ENCODE measurements at places on chromosomes 4 and X. TPM values are rescaled to one million over a fixed set of nuclear protein-coding genes. Genes with fewer than 3 reads are reported as not detected.

HSFX4 gene
- total RNA-seq = not detected

DNA sequence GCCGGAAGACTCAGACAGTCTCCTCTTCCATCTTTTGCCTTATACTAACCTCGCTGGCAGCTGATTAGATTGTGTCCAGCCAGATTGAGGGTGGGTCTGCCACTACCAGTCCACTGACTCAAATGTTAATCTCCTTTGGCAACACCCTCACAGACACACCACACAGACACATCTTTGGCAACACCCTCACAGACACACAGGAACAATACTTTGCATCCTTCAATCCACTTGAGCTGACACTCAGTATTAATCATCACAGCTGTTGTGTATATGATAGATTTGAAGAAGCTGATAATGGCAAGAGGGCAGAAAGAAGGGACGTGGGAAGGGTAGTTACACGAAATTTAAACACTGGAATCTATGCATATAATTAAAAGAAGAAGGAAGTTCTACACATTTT, 139.5 kb downstream of the ANKRD50 start:
- DNase-seq = no peak

DNA sequence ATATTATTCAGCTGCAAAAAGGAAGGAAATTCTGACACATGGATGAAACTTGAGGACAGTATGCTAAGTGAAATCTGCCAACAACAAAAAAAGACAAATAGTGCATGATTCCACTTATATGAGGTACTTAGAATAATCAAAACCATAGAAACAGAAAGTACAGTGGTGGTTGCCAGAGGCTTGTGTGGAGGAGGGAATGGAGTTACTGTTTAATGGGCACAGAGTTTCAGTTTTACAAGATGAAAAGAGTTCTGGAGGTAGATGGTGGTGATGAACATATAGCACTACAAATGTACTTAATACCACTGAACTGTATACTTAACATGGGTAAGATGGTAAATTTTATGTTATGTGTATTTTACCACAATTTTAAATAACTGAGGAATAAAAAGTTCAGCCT, 212.0 kb upstream of the KLF3 start:
- DNase-seq = no peak

DNA sequence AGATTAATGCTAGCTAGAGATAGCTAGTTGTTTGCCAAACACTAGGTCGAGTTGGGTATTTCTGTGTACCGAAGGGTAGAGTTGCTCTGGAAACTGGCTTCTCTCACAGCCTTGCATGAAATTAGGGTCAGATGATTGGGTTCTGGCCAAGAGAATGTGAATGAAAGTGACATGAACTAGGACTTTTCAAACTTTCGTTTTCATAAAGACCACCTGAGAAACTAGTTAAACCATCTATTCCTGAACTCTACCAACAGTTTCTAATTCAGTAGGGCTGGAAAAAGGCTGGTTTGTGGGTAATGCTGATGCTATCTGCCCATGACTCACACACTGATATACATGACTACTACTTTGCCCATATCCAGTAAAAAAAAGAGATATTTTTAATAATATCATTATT, 157.6 kb downstream of the GASK1B start:
- no peak for DNase-seq

GAGE12F gene
- 581 TPM for total RNA-seq

DNA sequence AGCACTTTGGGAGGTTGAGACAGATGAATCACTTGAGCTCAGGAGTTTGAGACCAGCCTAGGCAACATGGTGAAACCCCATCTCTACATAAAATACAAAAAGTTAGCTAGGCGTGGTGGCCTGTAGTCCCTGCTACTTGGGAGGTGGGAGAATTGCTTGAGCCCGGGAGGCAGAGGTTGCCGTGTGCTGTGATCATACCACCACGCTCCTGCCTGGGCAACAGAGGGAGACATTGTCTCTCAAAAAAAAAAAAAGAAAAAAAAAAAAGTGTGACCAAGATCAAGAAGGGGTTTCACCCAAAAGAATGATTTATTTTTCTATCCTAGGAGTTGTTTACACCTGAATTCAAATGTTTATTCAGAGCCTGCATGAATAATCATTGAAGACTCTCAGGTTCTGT, 572.4 kb upstream of the GALNT7 start:
- no peak for DNase-seq

GRCh38 chr4:189804894-189805293, 135.8 kb upstream of the FRG1 start:
- DNase-seq = no peak

- no peak for DNase-seq
Measured at GRCh38 chr4:52249581-52249980, 198.5 kb downstream of the SPATA18 start.

POU3F4 gene
- total RNA-seq = not detected

- no peak for DNase-seq
Measured at GRCh38 chrX:27463187-27463586, at the start of gene PPP4R3C. TSS of gene PPP4R3C (minus strand) at chrX:27463341. CDS start at chrX:27463296, 45 bp downstream.

SHOX gene
- total RNA-seq = not detected

- no peak for DNase-seq
Measured at GRCh38 chr4:151323667-151324066, 1.7 kb downstream of the SH3D19 start.

GRCh38 chr4:141462361-141462760, 174.0 kb upstream of the IL15 start:
- DNase-seq = no peak

DNA sequence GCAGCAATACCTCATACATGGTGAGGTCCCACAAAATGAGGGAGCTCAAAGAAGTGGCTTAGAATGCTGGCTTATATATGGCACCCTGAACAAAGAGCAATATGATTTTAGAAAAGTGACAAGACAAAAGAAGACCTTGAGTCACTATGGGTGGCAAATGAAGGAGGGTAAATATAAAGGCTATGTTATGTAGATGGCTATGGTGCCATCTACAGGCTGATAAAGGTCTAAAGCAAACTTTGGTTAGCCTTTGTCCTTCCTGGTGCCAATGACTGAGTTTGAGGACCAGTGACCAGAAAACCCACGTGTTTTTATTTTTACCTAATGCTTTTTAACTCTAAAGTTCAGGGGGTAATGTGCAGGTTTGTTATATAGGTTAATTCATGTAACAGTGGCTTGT, 151.8 kb downstream of the CCNG2 start:
- peak; percentile 47 for DNase-seq

DNA sequence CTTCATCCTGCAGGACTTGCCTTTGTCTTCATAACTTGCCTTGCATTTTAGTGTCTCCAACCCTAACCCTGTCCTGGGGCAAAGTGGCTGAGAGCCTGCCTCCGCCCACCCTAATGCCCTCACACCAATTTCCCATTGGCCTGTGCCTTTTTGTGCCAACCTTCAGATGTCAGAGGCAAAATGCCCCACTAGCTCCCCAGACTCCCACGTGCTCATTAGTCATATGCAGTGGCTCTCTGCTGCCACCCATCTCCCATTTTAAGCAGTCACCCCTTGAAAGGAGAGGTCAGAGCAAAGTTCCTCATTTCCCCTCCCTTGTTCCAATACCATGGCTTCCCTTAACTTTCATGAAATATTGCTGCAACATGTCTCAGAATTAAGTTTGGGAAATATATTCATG, 74.8 kb upstream of the PASD1 start:
- peak; percentile 30 for DNase-seq

DNA sequence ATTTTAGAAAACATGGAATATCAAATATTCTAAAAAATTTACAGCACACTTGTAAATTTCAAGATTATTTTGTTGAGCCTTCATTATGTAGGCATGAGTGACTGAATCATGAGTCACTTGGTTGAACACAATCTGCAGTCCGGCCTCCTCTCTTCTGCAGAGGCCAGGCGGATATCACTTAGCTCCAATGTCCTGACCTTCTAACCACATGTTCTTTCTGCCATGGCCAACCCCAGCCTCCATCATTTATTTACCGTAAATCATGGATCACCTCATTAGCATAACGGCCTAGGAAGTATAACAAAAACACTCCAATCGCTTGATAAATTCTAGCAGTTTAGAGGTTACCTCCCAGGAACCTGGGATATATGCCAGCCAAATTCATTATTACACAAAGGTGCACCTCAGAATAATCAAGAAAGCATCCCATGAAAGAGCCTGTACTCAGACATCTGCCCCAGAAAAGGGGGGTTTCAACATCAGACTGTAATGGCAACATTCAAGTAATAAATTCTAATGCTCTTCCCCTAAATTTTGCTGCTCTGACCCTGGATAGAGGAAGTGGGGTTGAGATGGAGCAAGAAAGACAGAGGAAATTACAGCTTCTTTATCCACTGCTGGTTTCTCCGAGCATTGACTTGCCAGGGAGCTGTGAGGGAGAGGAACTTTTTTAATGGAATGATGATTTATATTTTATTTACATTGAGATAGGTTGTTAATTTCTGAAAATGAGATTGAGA, 2153.6 kb upstream of the AGA start:
- DNase-seq = peak; percentile 16

DNA sequence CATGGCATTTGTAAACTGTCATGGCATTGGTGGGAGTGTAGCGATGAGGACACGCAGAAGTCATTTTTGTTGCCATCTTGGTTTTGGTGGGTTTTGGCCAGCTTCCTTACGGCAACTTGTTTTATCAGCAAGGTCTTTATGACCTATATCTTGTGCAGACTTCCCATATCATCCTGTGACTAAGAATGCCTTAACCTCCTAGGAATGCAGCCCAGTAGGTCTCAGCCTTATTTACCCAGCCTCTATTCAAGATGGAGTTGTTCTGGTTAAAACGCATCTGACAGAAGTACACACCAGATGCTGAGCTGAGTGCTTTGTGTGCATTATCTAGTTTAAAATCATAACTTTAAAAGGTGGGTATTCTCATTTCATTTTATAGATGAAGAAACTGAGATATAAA, 268.8 kb upstream of the GALNT7 start:
- DNase-seq = no peak

DNA sequence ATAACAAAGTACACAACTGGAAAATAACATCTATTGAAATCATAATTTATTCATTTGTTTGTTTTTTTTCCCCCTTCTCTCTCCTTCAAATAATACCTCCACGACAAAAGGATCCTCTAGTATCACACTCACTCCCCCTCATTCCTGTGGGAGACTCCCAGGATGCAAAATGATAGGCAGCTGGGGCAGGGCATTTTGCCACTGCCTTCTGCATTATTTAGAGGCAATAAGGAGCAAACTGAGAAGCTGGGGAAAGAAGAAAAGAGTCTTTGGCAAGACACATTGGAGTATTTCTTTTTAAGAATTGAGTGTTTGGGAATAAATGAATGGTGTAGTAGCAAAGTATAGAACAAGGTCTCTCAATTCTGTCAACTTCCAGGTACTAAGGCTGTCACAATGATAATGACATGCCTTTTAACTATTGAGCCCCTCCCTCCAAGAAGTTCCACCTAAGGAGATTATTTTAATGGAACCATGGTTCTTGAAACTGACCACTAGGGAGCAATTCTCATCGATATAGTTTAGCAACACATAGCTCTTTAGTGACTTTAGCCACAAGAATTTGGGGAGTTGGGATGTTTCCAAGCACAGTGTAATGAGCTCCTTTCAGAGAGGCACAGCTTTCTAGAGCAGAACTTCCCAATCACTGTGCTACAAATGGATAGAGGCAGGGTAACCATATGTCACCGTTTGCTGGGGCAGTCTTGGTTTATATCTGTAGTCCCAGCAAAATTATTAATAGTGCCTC, 303.3 kb downstream of the FRMPD4 start:
- DNase-seq = no peak

DNA sequence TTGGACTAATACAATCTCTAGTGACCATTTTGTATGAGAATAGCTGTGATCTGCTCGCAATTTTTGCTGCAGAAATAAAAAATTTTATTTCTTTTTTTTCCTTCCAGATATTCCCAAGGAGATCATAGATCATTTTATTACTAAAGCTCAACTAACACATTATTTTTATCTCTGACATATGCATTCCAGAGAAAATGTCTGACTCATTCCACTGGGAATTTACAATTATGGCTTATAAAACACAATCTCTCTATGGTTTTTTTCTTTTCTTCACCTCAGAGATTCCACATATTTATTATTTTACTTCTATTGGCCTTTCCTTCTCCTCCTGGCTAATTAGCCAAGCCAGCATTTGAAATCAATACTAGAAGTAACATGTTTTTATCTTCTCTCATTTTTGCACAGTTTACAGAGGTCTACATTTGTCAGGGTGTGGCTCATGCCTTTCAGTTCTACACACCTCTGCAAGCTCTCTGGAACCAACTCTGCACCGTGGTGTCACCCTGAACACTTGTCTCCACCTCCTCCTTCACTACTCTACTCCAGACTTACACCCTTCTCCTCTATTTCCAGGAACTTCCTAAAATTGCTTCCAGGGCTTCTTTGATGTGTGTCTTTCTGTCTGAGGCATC, 59.8 kb upstream of the GPM6A start:
- DNase-seq = no peak

GRCh38 chr4:140243278-140243753, 89.3 kb upstream of the MAML3 start:
- DNase-seq = no peak

- no peak for DNase-seq
Measured at GRCh38 chr4:31058656-31059055, 338.5 kb downstream of the PCDH7 start.

- no peak for DNase-seq
Measured at GRCh38 chrX:108312957-108313356, 125.3 kb downstream of the COL4A6 start.

DNA sequence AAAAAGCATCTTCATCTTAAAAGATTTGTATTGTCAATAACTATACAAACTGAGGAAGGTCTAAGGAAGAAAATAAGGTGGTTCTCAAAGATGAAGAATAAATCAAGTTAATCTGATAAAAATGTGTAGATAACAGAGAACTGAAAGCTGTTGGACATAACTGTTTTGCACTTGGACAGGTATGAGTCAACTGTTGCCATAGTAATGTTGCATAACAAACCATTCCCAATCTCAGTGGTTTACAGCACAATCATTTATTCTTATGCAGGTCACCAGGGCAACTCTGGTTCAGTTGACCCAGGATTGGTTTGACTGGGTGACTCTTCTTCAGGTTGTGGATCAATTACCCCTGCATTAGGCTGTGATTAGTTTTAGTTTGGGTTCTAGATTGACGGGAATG, 2197.7 kb downstream of the ARAP2 start:
- no peak for DNase-seq

DNA sequence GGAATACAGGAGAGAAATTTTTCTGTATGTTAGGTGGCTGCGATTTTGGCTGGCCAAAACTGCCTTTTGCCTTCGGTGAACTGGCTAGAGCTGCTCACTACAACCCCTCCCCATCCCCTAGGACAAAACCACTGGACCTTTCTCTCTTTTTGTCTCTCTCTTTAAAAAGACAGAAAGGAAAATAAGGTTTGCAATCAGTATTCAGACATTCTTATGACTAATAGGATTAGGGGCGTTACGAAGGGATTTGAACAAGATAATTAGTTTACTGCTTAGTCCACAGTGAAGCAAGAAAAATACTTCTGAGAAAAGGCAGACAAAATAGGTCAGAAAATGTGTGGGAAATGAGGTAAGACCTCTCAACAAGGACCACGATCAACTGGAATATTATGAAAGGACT, 180.4 kb downstream of the SLIT2 start:
- DNase-seq = no peak

GRCh38 chr4:87843936-87844335, 11.2 kb downstream of the MEPE start:
- no peak for DNase-seq

Data from K562 (cell line).